ENCODE measurements at places on chromosomes 6 and 20.

GRCh38 chr6:37699138-37699766, 1.6 kb upstream of the MDGA1 start:
- no peak for DNase-seq

DNA sequence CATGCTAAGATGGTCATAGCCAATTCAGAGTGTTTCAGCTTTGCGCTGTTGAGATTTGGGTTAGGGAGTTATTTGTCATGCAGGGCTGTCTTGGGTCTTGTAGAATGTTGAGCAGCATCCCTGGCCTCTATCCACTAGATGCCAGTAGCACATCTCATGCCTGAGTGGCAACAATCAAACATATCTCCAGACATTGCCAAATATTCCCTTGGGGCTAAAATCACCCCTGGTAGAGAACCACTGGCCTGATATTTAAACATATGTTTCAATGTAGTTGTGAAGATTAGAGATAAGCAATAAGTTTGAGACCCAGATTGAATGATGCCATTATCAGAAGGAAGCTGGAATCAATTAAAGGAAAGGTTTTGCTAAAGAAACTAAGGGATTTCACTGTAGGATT, 463.3 kb downstream of the DOK5 start:
- peak; percentile 0 for DNase-seq

- DNase-seq, result no peak
Observed at GRCh38 chr20:57425150-57426013, 34.2 kb downstream of the RBM38 start.

DNA sequence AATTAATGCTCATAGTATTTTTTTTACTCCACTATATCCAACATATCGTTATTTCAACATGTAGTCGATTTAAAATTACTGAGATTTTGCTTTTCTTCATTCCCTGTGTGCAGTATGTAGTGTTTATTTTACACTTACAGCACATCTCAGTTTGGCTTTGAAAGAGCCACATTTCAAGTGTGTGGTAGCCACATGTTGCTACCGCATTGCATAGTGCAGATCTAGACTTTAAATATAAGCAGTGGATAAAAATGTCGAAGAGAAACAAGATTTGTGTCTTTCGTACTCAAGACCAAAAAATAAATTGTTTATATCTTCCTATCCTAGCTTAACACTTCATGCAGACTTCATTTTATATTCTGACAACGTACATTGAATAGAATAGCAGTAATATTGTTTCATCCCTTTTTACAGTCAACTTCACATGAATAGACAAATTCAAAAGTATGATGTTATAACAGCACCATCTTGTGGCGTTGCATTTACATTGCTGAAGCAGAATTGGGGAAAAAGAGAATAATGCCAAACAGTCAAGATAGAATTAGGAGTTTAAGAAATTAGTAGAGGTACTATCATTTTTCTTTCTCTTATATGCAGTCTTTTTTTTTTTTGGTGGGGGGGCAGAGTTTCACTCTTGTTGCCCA, 29.9 kb downstream of the FBXO5 start:
- peak; percentile 47 for DNase-seq

- DNase-seq, result peak; percentile 47
Observed at GRCh38 chr20:3887876-3888620, 1.1 kb upstream of the PANK2 start.

DNA sequence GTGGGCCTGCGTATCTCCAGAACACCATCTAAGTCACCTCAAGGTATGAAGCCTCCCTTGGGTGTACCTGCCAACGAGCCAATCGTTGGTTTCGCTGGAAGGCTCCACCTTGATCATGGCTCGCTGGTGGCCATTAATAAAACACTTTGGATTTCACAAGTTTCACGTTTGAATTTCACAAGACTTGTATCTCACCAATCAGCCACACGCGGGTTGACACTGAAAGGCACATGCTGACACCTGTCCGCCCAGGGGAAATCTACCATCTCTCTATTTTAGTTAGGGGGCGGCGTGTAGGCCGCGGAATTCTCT, 586 bp upstream of the HMGA1 start:
- DNase-seq, result no peak

DNA sequence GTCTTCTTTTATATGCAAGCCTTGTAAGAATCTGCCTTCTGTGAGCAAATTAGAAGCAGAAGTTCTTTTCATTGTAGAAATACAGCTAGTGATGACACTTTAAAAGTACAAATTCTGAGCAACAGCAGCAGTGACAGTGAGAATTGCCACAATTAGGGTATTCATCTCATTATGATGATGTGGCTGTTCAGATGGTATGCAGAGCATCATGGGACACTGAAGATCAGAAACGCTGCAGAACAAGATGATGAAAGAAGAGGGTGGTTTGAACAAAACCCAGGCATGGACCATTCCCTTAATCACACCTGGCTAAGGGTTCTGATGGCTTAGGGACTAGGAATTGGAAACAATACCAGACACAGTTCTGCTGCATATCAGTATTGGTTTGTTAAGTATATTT, 312.7 kb upstream of the TBX18 start:
- peak; percentile 65 for DNase-seq

GRCh38 chr20:40416274-40416673, 272.8 kb downstream of the MAFB start:
- DNase-seq, result no peak

DNA sequence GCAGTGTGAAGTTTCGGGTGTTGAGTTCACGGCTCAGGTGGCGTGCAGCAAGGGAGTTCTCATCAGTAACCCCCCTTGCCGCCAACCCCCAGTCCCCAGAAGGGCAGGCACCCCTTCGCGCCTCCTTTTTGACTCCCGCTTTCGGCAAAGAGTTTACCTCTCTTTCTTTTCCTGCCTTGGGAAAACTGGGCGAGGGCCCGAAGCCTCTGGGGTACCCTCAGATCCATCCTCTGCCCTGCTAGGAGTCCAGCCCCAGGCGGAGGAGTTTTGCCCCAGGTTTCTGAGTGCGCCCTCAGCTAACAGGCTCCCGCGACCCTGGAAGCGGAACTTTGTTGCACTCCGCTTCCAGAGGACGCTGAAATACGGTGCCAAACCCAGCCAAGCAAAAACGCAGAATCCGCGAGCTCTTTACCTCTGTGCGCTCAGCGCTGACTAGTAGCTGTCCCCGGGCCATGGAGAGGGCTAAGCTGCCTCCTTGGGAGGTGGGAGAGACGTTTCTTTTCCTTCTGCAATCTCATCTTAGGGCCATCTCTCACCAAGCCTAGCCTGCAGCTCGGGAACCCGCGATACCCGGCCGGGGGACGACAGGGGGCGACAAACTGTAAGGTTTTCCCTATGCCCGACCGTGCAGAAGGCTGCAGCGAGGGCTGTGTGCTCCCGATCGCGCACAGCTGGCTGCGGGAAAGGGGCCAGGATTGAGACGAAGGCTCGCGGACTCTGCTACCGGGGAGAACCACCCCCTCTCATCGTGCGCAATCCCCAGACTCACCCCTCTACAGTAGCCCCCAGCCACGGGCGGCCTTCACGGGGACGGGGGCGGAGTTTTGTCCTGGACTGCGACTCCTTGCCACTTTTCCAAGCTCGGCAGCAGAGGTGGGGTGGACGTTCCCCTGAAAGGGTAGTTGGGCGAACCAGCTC, 2.7 kb upstream of the PAX1 start:
- DNase-seq, result peak; percentile 72

- DNase-seq, result no peak
Observed at GRCh38 chr6:14380901-14381828, 263.6 kb downstream of the CD83 start.

- DNase-seq, result no peak
Observed at GRCh38 chr20:1702855-1703254, 45.3 kb upstream of the SIRPG start.

DNA sequence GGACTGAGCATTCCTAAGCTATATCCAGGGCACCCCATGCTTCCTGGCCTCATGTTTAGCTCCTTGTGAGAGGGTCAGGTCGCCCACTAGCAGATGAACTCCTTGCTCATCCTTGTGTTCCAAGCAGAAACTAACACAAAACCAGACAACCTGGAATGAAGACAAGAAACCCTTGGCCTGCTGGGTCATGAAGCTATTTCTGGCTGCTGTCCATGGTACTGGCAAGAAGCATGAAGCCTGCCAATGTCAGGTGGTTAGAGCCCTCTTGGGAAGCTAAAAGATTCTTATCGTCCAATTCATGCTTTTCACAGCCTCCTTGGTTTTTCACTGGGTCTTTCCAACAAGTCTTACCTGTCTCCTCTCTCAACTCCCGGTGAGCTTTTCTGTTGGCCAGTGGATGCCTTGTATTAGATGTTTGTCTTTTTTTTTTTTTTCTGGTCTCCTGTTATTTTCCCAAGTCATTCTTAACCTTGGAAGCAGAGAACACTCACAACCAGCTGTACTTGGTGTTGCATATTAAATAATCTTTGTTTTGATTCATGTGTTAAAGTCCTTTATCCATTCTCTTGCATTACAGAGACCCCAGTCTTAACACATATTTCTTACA, 180.3 kb downstream of the ANKRD60 start:
- peak; percentile 79 for DNase-seq

DNA sequence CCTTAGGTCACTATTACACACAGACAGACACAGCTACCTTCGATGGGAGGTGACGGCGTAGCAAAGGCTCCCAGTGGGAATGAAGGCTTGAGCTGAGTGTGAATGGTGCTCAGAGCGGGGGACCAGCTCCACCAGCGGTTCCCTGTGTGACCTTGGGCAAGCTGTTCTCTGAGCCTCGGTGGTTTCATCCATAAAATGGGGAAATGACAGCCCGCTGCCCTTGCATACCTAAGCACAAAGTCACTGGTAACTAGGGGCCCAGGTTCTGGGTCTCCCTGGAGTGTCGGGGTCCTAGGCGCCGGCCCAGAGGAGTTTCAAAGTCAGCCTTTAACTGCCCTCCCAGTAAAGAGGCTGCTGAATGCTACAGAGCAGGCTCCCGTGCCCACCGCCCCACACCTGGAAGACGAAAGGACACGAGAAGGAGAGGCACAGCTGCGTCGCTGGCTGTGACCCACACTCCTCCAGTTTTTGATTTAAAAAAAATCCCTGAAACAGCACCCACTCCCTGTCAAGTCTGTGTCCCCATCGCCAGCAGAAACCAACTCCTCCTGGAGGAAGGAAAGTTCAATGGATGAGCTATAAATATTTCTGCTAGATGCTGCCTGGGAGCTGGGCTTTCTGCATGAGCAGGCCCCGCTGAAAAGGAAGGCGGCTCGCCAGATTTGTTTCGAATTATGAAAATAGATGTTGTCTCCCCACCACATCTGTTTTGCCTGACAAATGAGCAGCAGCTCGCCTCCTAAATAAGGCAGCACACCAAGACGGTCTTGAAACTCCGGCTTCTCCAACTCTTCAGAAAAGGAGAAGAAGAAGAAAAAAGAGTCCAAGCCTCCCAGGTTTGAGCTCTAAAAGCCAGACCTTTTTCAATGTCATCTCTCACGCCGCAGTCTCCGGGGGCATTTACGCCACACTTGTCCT, 27.4 kb downstream of the PMEPA1 start:
- peak; percentile 29 for DNase-seq

DNA sequence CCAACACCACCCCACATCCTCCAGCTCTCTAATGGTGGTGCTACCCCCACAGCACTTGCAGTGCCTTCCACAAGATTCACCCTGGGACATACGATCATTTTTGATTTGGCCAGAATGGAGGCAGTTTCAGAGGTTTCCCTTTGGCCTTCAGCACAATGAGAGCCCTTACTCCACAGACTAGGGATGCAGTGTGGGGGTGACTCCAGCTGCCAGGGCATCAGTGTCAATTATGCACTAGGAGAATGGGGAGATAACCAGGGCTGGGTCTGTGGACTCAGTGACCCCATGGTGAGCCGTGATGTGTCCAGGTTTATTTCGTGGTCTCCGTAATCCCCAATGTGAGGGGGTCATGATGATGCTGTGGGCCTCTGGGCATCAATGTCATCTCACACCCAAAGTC, 31.5 kb upstream of the MICB start:
- DNase-seq, result no peak

GRCh38 chr20:3156811-3157619, 2.6 kb downstream of the FASTKD5 start:
- no peak for DNase-seq

Measured in fibroblast of skin of scalp (primary cell).